SK-MEL-5 (cell line): ENCODE measurements at places on chromosomes 3 and 15. TPM values are rescaled to one million over a fixed set of nuclear protein-coding genes. Genes with fewer than 3 reads are reported as not detected.

GRCh38 chr3:69842789-69843188, 103.5 kb downstream of the MITF start:
- no peak for DNase-seq

DNA sequence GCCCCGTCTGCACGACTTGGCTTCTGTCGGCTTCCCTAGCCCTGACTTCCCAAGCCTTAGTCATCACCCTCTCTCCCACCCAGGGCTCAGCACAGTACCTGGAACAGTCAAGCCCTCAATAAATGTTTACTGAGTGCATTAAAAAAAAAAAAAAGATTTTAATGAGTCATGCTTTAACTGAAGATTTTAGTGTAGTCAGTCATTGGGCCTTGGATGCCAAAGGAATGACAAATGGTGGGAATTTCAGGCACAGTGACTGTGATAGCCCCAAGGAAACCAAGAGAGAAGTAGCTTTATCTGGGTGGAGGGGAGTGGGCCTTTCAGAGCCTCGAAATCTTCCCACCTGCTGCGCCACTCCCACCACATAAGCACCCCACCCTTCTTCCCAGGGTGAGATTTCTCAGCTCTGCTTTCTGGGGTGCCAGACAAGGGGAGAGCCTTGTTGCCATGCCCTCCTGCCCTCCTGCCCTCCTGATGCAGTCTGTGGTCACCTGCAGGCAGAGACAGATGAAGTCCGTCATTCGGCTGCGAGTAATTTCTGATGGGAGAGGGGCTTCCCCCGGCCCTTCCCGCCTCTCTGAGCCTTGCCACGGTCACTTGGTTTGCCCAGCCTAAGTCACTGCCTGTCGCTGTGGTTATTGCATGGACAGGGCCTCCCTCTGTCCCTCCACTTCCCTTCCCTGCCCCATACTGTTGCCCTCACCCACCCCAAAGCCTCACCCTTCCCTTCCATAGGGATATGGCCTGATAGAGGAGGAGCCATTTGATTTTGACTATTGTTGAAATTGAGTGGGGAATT, 41.8 kb downstream of the SMAD3 start:
- DNase-seq: no peak

The CHL1 gene
- total RNA-seq: 106 and 113 TPM in 2 replicates

GRCh38 chr3:56054844-56055243, 413.4 kb downstream of the ERC2 start:
- DNase-seq: no peak

DNA sequence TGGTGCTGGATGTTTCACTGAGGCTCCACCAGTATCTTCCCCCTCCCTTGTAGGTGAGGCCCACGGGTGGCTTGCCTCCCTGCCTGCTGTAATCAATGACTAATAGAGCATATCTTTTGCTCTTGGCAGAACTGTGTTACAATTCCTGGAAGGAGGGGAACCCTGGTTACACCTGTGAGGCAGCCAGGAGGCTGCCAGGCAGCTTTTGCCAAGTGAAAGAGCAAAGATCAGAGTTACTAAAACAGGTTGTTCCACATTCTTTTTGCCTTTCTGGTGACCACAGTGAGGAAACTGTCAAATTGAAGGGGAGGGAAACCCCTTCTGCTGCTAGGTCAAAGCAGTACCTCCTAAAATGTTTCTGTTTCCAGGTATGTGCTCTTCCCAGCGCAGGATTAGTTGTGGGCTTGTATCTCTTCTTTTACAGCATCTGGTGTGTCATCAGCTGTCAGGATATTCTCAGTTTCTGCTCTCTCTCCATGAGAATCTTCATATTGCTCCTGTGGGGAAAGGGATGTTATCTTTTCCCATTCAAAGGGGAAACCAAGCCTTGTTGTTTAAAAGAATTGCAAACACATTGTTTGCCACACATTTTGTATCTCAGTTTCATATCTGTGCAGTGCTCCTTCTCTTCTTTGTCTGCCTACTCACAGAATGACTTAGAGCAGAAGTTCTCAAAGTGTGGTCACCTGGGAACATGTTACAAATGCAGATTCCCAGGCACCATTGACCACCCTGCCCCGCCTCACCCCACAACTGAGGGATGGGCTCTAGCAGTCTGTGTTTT, 137.4 kb upstream of the UMPS start:
- no peak for DNase-seq

- DNase-seq: no peak
These were observed 575.3 kb upstream of the ZNF385D start for GRCh38 chr3:22326305-22326704.

The MB21D2 gene
- total RNA-seq: 9.5 and 9.9 TPM in 2 replicates

The SMCO1 gene
- total RNA-seq: not detected in 2 replicates

- DNase-seq: no peak
These were observed 19.3 kb downstream of the C3orf85 start for GRCh38 chr3:109155828-109156227.

DNA sequence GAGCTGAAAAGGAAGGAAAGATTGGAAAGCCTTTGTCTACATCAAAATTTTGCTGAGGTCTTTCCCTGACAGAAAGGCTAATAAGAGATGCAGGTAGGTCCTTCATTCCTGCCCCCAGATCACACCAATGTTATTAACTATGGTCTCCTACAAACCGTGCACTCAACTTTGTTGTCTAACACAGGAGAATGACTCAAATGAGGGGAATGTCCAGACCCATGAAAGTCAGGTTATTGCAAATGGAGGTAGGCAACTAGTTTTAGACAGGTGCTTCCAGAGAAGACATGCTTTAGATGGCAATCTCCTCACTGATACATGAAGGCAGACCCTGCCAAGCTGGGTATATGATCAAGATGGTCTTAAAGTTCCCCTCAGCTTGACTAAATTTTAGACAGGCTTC, 51.0 kb downstream of the NFKBIZ start:
- no peak for DNase-seq

The DBR1 gene
- total RNA-seq: 23.3 and 25.0 TPM in 2 replicates

The CPLX3 gene
- not detected in 2 replicates for total RNA-seq
